ENCODE measurements at places on chromosomes 4 and X.

- DNase-seq: peak; percentile 46
Measured at GRCh38 chrX:17374619-17375366, at the start of gene NHS. Gene NHS (plus strand): TSS chrX:17375200. CDS start chrX:17375758, 558 bp downstream.

DNA sequence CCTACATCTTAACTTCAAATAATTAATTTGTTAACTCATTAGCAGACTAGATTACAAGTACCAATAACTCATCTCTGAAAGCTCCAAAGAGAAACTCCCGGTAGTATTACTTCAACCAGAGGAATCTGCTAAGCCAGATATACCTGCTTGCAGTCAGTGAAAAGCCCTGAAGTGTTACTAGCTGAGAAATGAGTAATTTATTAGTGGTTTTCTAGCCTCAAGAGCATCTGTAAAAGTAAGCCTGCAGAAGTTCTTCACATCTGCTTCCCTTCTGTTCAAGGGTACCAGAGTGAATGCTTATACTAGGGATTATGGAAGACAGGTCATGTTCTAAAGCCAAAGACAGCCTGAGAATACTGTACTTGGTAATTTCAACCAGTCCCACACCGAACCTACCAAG, 34.7 kb downstream of the IRS4 start:
- no peak for DNase-seq

DNA sequence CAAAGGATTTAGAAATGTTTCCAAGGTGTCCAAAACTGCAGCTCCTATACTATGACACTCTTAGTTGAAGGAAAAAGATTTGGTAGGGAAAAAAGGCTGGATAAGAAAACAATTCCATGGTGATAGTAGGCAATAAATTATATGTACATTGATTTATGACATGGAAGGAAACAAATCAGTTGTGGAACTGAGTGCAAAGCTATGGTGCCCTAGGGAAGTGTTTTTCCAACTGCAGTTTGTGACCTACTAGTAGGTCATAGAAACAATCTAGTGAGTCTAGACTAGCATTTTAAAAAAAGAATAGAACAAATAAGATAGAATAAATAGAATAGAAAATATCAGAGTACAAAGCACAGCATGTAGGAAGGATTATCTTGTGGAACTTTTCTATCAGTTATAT, 58.4 kb upstream of the TSPAN5 start:
- DNase-seq: no peak

DNA sequence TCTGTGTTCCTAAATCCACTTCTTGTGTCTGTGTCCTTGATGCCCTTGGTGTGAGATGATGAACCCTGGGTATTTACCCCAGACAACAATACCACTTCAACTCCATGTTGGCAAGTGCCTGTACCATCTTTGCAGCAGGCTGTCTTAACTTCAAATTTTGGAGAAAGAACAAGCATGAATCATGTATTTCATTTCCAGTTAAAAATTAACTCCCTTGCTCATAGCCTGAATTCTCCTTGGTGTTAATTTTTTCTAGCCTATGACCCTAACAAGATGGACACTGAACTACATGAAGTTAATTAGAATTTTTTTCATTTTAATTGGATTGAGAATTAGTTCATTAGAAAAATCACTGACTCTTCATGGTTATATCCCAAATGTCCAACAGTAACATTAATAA, 267.8 kb upstream of the INTU start:
- no peak for DNase-seq

DNA sequence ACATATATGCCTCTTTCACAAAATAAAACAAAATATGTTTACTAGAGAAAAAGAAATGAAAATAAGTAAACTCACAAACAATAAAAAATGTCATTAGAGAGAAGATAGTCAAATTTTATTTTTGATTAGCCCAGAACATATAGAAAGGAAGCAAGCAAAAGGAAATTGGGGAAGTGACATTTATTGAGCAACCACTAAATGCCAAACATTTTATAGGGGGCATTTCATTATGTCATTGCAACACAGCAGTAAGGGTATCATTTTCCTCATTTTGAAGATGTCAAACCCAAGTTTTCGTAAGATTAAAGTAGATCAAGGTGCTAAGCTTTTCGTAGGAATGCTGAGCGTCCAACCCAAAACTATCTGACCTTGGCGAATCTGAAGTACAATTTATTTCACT, 1331.5 kb upstream of the PABPC4L start:
- no peak for DNase-seq

DNA sequence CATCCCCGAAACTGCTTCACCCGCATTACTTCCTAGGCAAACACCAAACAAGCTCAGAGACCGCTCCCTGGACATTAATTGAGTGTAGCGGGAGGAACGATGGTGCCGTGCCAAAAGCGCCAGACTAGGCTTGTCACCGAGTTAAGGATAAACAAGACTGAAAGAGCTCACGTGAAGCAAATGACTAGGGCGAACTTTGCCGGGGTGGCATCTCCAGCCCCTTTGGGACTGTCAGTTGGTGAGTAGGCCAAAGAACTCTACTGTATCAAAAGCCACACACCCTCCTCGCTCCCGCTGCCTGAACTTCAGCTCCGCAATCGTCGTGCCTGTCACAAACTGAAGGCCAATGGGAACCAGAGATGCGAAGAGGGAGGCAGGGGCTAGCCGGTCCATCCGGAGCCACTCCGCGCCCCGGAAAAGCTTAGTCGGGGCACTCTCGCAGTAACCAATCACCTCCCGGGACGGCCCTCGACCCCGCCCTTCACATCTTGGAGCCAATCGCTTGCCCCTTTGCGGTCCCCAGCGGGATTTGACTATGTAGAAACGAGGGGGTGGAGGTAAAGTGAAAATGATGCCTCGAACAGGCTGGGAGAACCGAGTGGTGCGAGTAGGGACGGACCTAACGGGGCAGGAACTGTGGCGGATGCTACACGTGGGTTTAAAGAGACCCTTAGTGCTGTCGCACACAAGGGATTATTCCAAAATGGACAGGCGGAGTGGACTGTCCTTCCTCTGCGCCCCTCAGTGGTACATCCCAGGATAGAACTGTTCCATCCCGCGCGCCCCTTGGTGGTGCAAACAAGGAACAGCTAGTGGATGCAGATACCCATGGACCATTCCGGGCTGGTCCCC, 37.0 kb upstream of the FAM156A start:
- peak; percentile 86 for DNase-seq

DNA sequence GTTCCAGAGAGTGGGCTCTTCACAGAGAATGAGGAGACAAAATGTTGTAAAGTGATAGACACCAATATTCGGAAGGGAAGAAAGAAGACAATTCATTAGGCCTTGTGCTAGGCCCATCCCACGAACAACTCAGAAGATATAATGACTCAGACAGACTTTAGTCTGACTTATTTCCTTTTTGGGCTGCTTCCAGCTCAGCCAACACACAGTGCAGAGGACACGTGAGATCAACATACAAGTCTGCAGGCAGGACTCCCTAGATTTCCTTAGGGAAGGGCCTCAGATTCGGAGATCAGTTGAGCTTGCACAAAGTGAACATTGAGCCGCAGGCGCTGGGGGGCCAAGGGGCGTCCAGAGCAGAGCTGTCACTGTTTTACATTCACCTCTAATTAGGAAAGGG, 290.7 kb upstream of the TENM3 start:
- DNase-seq: peak; percentile 71

GRCh38 chr4:997375-998071, 4.3 kb upstream of the SLC26A1 start:
- DNase-seq: no peak

- no peak for DNase-seq
Measured at GRCh38 chrX:140163371-140164159, 198.2 kb upstream of the CXorf66 start.

- DNase-seq: no peak
Measured at GRCh38 chr4:159111416-159111815, 8.5 kb downstream of the RAPGEF2 start.

GRCh38 chr4:174592985-174593335, 70.7 kb upstream of the HPGD start:
- peak; percentile 70 for DNase-seq

DNA sequence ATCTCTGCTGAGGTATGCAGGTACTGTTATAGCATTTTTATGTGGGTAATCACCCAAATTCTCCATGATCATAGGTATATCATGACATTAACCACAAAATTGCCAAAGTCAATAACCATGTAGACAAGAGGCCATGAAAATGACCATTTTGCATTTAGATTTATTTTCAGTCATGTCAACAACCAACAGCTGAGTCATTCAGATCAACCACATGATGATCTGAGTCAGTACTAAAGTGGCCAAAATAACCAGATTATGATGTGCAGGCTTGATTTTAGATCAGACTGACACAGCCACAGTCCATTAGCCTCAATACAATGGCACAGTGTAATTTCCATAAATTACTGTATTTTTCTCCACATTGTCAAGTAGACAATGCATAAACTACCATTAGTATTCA, 240.5 kb downstream of the GRIA3 start:
- no peak for DNase-seq

DNA sequence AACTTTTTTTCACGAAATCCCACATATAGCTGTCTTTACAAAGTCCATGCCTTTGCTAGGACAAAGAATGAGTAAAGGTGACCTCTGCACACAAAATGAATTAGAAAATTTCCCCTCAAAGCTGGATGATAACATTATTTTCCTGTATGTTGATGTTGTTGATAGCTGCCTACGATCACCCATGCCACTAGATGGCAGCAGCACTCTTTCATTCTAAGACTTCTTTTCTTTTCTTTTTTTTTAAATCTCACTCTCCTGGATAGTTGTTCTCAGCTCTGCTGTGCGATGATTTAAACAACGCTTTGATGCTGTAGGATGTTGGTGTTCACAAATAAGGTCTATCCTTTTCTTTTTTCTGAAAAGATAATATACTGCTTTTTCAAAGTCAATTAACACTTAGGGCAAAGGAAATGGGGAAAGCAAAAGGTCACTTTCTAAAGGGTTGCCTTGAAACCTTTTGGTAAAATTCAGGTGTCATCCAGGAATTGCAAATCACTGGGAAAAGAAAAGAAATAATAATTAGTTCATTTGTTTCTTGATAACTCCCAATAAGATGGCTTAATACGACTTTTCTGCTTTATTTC, 266.8 kb downstream of the C4orf33 start:
- DNase-seq: peak; percentile 27

DNA sequence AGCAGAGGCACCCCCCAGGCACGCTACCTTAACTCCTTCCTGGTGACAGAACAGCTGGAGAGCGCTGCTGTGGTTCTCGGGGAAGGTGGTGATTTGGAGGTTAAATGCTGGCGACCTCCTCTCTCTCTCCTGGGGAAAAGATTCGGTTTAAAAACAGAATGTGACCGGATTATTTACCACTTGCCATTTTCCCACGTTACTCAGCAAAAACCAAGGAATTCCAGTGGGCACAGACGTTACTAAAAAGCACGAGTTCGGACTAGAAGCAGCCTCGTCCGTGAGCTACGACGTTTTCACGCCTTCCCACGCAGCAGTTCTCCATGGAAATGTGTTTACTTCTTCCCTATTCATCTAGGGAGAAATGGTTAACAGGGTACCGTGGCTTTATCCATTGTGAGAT, 32.3 kb upstream of the C4orf50 start:
- no peak for DNase-seq

DNA sequence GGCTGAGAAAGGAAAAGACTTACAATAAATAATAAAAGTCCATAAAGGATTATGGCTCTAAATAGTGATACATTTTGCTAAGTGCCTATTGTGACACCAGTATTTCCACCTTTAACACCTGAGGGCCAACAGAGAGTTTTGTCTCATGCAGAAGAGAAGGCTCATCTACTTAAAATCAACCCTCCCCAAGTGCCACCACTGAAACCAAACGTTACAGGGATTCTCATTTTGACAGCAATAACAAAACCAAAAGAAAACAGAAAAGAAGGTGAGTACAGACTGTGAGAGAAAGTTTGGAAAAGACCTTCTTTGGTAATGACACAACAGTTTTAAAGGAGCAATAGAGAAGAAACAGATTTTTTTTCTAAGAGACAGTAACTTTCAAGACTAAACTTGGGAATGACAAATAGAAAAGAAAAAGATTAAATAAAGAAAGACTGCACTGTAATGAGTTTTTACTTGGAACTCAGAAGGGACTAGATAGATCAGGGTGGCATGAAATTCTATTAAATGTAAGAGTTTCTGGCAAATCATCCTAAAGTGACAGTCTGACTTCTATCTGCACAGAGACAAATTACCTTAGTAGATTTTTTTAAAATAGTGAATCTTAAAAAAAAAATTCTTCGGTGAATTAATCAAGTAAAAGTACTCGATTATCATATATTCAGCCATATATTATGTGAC, 109.7 kb downstream of the ZNF827 start:
- no peak for DNase-seq

DNA sequence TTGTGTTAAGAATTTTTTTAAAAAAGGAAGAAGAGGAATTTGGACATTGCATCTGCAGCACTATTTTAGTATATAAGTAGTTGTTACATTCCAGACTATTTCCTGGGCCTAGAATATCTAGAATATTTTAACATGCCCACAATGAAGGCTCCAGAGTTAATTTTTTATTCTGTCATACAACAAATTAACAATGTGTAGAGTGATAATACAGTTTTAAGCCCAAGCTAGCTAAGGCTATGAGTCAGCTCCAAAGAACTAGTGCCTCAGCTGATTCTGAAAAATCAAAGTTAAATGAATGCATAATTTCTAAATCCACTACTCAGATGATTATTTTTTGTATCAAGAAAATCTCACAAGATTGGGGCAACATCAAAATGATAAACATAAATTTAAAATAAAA, 231.4 kb downstream of the PRDM5 start:
- DNase-seq: no peak

DNA sequence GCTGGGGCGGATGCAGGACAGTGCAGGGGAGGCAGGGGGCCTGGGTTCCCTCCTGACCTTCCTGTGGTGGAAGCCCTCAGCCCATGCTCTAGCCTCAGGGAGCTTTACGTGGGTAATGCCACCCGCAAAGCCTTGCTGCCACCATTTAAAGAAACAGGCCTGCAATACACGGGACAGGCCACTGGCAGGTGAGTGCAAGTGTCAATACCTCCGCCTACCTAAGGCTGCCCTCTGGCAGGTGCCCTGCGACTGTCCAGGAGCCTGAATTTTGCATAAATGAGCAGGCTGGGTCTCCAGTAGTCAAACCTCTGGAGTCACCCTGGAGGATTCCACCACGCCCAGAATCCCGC, 5.9 kb downstream of the CRMP1 start:
- DNase-seq: no peak

DNA sequence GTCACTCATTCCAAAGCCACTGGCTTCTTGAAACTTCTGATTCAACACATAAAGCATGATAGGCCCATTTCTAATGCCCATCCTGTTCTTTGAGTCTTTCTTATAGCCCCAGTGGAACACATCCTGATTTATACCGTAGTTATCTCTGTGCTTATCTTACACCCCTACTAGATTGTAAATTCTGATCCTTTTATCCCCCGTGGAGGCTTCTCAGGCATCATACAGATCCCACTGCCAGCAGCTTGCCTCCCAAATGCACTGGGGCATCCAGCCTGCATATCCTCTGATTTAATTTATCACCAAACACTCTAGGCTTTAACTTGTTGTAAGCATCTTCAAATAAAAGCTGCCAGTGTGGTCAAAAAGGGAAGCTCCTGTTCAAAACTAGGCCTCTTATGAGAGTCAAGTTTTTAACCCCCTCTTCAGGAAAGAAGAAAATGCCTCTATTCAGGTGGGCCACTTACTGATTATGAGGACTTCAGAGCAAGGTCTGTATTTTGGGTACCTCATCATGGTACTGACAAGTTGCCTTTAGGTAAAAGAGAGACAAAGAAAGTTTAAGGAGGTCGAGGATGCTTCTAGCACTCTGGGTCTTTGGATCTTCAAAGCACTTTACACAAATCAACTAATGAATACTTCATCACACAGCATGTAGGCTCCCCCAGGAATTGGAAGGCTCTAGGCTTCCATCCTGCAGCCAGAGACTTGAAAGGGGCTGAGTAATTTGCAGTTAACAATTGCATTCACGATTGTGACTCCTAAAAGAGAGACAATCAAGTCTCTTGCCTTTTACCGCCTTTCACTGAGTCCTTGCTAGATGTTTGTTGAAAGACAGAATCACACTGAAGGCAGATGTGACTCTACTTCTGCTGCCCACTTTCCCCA, 95.8 kb upstream of the LDB2 start:
- no peak for DNase-seq

Measured in RCC 7860 (cell line).